Frontal cortex (tissue), 4 donors: ENCODE measurements at places on chromosomes 3 and 15. TPM values are rescaled to one million over a fixed set of nuclear protein-coding genes. Genes with fewer than 3 reads are reported as not detected.

Gene GOLGA6A
- total RNA-seq: under 0.01 TPM

Gene PLCH1
- 19.2 TPM for total RNA-seq

Gene GOLGA8K
- total RNA-seq: 0.41 TPM

Gene DLL4
- 4.1 TPM for total RNA-seq

Gene IGSF10
- total RNA-seq: 0.82 TPM

Gene NR2E3
- not detected for total RNA-seq

Gene EOMES
- 6.9 TPM for total RNA-seq

Gene GATA2
- total RNA-seq: 0.41 TPM

Gene SPINK8
- total RNA-seq: not detected
